ENCODE measurements at places on chromosomes 16 and 17.
A peak's percentile ranks its signal among the peaks of the same experiment; 100 is the strongest.

DNA sequence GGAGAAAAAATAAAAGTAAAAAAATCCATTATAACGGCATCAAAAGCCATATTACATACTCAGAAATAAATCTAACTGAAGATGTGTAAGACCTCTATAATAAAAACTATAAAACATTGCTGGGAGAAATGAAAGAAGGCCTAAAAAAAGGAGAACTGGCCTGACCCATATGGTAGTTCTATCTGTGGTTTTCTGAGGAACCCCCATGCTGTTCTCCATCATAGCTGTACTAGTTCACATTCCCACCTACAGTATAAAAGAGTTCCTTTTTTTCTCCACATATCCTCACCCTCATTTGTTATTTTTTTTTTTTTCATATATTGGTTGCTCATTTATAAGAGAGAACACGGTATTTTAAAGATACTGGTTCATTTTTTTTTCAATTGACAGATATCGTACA lies 191.8 kb downstream of the STX8 start:
- DNase-seq, result no peak

- DNase-seq, result no peak
Measured at GRCh38 chr16:58455750-58456149, 44.2 kb upstream of the NDRG4 start.

DNA sequence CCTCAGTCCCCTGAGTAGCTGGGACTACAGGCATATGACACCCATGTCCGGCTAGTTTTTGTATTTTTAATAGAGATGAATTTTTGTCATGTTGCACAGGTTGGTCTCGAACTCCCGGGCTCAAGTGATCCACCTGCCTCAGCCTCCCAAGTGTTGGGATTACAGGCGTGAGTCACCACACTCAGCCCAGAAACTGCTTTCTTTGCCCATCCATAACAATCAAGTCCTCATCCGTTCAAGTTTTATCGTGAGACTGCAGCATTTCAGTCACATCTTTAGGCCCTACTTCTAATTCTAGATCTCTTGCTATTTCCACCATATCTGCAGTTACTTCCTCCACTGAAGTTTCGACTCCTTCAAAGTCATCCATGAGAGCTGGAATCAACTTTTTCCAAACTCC lies 6.4 kb downstream of the NPRL3 start:
- DNase-seq, result no peak

- DNase-seq, result no peak
Measured at GRCh38 chr16:28561557-28562187, 8.0 kb downstream of the SGF29 start.

- DNase-seq, result no peak
Measured at GRCh38 chr17:8142887-8143580, 9.2 kb downstream of the PER1 start.

DNA sequence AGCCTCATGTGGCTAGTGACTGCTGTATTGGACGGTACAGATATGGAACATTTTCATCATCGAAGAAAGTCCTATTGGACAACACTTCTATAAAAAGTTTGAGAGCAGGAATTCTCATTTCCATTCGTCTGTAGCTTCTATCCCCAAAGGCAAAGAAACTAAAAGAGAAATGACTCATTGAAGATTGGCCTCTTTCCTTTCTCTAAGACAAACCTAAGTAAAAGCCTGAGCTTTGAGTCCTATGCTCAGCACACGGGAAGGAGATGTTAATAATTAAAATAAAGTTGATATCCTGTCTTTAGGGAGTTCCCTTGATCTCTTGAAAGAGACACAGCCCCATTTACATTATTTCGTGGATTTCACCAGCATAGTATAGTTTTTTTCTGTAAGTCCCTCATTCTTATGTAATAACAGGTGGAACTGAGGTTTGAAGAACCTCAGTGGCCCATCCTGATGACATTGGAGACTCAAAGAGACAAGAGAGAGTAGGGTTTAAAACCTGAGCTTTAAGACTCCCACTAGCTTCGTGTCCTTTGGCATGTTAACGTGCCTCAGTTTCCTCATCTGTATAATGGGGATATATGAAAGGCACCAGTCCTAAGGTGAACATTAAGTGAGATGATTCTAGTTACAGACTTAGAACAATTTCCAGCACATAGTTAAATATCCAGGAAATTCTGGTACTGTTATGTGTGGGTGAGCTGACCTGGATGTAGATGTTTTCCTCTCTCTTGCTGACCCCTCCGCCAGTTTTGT lies 174.0 kb downstream of the IRX3 start:
- DNase-seq, result no peak

DNA sequence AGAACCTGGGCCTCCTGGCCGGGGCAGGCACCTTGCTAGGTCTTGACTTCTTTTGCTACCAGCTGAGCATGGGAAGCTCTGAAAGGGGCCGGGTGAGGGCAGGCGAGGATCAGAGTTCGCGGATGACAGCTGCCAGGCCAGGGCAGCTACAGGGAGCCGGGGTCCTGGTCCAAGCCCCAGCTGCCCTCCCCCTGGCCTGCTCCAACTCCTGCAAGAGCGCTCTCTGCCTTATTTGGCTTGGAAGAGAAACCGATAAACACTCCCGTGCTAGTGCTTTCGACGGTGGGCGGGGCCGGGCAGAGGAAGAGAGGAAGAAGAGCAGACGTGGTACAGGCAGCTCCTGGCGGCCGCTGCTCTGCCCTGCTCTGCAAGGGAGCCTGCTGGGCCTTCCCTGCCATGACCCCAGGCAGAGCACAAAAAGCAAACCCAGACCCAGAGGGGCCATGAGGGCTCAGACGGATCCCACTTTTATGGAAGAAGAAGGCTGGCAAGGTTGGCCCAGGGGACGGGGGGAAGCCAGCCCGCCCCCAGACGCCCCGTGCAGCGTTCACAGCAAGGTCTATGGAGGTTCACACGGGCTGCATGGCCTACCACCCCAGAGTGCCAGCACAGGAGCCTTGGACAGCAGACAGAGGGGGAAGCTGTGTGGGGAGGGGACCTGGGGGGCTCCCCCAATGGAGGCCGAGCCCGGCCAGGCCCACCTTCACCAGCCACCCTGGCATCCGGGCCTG lies 25.6 kb downstream of the PIEZO1 start:
- no peak for DNase-seq

- no peak for DNase-seq
Measured at GRCh38 chr17:47057830-47058229, 78.8 kb upstream of the RPRML start.

DNA sequence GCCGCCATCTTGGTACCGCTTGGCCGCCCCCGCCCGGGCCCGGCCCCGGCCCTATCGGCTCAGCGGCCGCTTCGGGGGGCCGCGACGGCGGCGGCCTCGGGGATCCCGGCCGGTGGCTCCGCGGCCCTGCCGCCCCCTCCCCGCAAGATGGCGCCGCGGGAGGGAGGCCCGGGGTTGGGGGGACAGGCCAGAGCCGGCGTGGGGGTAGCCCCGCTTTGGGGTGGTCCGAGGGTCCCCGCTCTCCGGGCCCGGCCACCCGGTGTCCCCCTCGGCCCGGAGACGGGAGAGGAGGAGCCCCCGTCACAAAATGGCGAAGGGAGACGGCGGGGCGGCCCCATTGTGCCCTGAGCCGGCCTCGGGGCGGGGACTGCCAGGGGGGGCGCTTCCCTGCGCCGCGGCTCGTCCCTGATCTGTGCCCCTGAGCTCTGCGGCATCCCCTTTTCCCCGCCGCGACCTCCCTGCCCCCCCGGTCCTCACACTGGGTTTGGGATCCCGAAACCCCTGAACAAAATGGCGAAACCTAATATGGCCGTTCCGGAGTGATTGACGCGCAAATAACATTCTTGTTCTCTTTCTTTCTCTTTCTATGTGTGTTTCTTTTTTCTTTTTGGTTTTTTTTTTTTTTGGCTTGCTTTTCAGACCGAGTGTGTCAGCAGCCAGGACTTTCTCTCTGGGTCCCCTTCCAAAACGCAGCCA lies 986 bp downstream of the HAPSTR1 start:
- DNase-seq, result peak; percentile 44

- no peak for DNase-seq
Measured at GRCh38 chr16:10828851-10829366, 10.3 kb upstream of the TVP23A start.

DNA sequence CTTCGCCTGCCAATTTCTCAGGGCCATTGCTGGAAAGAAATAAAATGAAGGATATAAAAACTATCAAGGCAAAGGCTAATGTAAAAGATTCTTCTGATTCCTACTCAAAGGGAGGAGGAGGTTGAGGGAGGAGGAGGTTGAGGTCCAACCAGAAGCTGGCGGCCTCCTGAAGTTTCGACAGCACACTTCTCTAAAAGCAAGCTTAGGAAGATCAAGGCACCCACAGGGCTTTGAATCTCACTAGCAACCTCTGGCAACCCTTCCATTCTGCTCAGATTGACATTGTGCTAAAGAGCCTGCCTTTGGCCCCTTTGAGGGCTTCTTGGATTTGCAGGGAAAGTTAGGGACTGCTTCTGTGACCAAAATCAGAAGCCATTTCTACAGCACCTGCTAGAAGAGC lies 81.5 kb upstream of the TNRC6C start:
- DNase-seq, result no peak

GRCh38 chr16:81891736-81892364 lies 112.8 kb downstream of the PLCG2 start:
- DNase-seq, result no peak

DNA sequence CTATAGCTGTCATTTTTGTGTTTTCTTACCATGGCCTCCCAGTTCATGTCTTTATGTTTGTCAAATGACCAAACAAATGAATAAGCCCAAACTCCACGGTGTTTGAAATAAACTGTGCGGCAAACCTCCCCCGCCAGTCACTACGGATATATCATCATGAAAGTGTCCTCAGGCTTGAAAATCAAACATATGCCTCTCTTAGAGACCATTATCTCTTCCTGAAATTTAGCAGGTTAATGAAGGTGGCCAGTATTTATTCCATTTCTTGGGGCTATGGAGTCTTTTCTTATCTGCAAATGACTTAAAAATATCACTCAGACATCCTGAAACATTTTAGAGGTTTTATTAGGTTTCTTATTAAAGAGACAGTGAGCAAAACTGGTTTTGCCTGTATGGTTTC lies 610.3 kb upstream of the CDH5 start:
- no peak for DNase-seq

DNA sequence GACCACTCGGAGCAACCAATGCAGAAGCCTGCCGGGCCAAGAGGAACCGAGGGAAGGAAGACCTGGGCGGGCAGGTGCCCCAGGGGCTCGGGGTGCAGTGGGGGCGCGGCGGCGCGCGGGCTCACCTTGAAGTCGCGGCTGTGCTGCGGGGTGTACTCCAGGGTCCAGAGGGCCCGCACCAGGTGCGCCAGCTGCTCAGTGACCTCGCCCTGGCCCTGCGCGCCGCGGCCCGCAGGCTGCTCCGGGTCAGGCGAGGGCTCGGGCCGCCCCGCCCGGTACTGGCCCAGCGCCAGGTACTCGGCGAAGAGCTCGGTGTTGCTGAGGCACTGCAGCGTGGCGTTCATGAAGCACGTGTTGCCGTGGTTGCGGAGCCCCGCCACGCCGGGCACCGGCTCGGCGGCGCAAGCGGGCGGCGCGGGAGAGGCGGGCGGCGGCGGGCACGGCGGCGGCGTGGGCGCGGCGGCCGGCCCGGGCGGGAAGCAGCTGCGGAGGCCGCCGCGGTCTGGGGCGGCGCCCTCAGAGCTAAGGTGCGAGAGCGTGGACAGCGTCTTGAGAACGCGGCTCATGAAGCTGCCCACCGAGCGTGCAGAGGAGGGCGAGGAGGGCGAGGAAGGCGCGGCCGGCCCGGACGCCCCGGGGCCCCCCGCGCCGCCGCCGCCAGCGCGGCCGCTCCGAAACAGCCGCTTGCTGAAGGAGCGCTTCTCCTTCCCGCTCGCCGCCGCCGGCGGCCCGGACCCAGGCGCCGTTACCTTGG lies 562 bp downstream of the USP31 start:
- peak; percentile 70 for DNase-seq

DNA sequence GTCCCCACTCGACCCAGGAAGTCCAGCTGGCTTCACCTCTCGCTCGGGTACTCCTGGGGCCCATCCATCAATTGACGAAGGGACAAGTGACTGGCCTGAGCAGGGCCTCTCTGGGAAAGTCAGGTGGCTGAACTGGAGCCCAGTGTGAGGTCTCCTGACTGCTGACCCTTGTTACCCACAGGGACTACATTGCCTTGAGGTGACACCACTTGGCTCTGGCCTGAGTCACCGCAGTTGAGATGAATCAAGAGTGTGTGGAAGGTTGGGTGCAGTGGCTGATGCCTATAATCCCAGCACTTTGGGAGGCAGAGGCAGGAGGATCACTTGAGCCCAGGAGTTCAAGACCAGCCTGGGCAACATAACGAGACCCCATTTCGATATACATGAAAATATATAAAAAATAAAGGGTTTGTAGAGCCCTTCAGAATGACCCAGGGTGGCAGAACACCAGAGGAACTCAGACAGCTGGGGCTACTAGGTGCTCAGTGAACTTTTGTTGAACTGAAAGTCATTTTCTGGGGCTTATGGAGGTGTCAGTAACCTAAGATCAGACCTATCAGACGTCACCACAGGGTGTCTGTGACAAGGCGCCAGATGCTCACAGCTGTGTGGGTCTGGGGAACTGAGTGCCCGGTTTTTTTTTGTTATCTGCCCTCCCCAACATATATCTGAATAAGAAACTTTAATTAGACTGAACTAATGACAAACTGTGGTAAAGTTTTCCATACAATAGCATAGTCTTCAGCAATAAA lies 14.8 kb upstream of the ZFP90 start:
- DNase-seq, result no peak
